ENCODE measurements at places on chromosomes 12 and 14. TPM values are rescaled to one million over a fixed set of nuclear protein-coding genes. Genes with fewer than 3 reads are reported as not detected.

DNA sequence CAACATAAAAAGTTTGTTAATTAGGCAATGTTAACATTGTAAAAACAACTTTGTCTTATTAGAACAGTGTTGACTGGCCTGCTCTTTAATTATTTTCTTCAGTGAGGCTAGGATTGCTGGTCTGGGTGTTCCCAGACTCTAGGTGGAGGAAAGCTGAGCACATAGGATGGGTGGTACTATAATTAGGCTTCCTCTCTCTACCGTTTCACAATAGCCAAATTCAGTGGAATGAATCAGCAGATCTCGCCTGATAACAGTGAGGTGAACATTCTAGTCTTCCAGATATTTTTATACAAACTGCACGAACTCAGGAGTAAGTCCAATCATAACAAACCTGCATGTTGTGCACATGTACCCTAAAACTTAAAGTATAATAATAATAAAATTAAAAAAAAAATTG, 11.9 kb downstream of the PTGDR start:
- no peak for DNase-seq

DNA sequence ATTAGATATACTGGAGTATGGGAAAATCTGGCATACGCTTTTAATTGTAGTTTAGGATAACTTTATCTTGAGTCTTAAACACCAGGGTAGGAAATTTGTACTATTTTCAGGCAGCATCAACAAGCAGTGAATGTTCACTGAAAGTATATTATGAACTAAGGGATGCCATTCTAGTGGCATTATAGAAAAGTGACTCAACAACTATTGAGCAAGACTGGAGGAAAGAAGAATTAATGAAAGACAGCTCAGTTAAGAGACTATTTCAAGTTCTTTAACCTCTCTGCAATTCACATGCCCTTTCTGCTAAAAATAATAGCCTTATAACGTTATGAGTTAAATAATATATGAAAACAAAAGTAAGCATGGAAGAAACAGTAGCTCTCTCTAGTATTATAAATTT, 343.1 kb downstream of the FSCB start:
- DNase-seq, result no peak

- peak; percentile 88 for DNase-seq
Measured at GRCh38 chr14:75522224-75522982, at the start of gene BATF. BATF (plus strand) TSS chr14:75522469; CDS start chr14:75522683, 214 bp downstream.

- no peak for DNase-seq
Measured at GRCh38 chr14:55814064-55814463, 234.1 kb downstream of the KTN1 start.

GRCh38 chr12:114998750-114999128, 314.8 kb upstream of the TBX3 start:
- no peak for DNase-seq

DNA sequence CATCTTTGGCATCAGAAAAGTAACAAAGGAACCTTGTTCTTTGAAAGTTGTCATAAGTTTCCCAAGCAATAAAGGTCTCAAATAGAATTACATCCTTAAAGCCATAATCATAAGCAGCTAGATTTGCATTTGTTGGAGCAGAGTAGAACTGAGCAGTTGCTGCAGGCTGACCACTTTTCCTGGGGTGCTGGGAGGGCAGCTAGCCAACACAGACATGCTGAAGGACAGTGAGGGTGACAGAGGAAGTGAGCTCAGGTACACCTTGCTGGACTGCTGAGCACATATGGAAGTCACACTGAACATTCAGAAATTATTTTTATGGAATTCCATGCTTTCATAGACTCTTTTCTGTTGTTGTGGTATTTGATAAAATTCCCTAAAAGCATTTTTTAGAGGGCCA, 66.2 kb downstream of the MARK3 start:
- DNase-seq, result no peak

GRCh38 chr14:69358233-69358963, 39.7 kb downstream of the ERH start:
- DNase-seq, result no peak

- DNase-seq, result no peak
Measured at GRCh38 chr12:5715021-5715420, 230.0 kb downstream of the ANO2 start.

- no peak for DNase-seq
Measured at GRCh38 chr12:28708918-28709371, 440.1 kb upstream of the FAR2 start.

DNA sequence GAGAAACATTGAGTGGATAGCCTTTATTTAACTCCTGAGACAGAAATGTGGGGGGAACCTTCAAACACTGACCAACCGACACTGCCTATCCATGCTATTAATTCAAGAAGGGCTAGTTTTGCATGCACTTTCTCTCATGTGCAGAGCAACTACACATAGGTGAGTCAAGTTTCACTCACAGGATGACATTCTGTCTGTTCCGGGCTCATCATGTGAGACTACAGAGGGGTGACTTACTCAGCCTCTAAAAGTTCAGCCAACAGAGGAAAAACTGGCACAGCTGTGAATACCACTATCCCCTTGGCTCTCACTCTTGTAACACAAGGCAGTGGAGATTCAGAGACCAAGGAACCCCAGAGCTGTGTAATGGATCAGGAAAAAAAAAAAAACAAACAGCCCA, 13.3 kb downstream of the BEST3 start:
- no peak for DNase-seq

- DNase-seq, result no peak
Measured at GRCh38 chr14:61140872-61141271, 140.3 kb downstream of the TMEM30B start.

- no peak for DNase-seq
Measured at GRCh38 chr12:46435625-46436024, 63.1 kb upstream of the SLC38A2 start.

GRCh38 chr14:53865711-53866110, 90.9 kb downstream of the BMP4 start:
- DNase-seq, result no peak

- DNase-seq, result peak; percentile 79
Measured at GRCh38 chr12:96194971-96195844, 1.0 kb downstream of the ELK3 start.

DNA sequence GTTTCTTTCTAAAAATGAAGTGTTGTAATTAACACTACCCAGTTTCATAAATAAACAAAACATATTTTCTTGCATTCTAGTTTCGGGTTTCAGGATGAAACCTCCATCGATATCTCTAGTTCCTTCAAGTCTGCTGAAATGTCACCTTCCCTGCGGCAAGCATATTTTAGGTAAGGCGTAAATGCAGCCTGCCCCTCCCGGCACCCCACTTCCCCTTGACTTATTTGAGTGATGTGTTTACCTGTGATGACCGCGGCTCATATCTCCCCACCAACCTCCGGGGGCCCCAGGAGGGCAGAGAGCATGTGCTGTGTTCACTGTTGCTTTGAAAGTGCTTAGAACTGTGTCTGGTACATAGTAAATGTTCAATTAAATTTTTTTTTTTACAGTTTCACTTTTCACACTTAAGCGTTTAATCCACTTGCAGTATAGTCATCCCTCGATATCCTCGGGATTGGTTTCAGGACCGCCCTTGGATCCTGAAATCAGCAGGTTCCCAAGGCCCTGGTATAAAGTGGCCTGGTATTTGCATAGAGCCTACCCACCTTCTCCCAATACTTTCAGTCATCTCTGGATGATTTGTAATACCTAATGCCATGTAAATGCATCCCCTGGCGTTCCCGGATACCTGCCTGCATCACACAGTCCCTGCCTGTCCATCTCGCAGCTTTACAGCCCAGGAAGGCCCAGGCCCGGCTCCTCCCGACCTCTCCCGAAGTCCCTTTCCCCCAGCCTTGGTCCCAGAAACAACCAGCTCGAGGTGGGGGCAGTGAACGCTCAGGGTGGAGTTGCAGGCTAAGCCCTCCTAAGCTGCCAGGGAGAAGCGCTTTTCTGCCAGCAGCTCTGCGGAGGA, 40.2 kb upstream of the FBRSL1 start:
- DNase-seq, result no peak

DNA sequence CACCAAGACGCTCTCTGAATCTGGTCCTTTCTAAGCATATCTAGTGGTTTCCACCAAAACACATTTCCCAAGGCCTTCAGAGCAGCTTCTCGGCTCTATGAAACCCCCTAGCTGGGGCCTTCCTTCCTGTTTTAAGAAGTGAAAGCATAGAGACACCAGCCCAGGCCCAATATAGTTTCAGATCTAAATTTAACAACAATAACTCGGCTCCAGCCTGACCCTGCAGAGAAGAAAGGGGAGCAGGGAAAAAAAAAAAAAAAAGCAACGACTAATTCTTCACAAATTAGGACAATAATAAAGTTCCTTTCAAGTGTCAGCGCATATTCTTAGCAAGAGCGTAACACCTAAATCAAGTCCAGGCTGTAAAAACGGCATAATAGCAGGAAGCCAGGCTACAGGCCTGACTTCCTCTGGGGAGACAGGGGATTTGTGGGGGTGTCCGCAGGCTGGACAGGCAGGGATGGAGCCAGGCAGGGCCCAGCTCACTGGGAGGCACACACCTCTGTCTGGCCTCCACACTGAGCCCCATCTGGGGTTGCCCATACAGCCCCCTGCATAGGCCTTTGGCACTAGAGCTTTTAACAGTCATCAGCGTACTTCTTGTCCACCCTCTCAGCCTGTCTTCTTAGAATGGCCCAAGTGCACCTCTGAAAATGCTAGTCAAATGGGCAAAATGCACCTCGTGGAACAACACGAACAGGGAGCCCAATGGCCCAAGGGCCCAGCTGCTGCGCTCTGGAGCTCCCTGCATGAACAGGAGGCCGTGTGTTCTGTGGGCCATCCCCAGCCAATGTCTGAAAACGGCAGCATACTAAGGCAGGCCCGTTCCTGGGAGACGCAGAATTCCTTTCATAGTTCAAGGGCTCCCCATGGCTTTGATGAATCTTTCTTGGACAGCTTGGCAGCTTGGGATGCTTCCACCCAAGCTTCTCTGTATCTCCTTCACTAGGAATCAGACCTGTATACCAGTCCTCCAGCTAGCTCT, 772.9 kb downstream of the MED13L start:
- no peak for DNase-seq

DNA sequence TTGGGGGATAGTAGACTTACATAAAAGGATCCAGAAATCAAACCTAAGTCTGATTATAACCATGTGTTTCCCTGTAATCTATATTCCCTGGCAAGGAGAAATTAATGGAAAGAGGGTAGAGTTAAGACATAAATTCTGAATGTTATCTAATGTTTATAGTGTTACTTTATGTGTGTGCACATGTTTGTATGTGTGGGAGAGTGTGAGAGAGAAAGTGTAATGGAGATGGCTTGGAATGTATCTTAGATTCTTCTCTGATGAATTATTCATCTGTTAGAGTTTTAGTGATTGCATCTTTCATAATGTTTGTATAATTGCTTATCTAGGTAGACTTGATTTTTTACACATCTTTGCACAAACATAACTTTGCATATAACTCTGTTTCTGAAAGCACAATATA, 490.9 kb downstream of the FLRT2 start:
- no peak for DNase-seq

- no peak for DNase-seq
Measured at GRCh38 chr14:53273671-53274072, 120.5 kb upstream of the DDHD1 start.

- DNase-seq, result no peak
Measured at GRCh38 chr14:51002406-51002999, 58.2 kb upstream of the PYGL start.

- DNase-seq, result no peak
Measured at GRCh38 chr12:122899887-122900286, 4.0 kb upstream of the VPS37B start.

DNA sequence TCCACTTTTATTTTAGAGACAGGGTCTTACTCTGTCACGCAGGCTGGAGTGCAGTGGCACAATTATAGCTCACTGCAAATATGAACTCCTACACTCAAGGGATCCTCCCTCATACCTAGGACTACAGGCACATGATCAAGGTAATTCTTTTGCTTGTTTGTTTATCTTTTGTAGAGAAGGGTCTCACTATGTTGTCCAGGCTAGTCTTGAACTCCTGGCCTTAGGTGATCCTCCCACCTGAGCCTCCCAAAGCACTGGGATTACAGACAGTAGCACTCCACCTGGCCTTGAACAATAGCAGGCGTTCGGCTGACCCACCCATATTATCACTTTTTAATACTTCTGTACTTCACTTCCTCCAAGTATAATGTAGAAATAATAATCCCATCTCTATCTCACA, 1.4 kb upstream of the RACGAP1 start:
- DNase-seq, result no peak

DNA sequence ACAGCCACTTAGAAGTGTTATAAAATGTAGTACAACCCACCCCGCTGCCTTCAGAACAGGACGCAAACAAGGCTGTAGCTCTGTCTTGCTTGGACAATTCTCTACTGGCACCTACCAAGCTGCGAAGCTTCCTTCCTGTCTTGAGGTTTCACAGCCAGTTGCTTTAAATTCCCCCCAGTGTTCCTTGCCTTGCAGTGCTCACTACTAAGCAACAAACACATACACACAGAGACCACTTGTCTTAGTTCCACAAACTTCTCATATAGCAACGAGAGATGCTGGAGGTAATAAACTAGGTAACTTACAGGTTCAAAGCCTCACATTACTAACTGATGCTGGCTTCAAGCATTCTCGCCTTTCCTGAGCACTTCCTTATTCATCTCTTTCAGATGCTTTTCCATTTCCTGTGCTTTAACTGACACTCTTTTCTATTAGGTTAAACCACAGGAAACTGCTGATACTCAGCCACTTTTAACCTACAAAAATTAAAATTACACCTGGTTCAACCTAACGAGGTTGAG, 91.5 kb upstream of the PTGDR start:
- peak; percentile 33 for DNase-seq

GRCh38 chr12:15733136-15733535, 56.1 kb downstream of the EPS8 start:
- no peak for DNase-seq

- no peak for DNase-seq
Measured at GRCh38 chr14:24100197-24100981, 6.3 kb downstream of the PCK2 start.

GRCh38 chr14:105332350-105332874, 17.9 kb downstream of the PACS2 start:
- DNase-seq, result no peak

DNA sequence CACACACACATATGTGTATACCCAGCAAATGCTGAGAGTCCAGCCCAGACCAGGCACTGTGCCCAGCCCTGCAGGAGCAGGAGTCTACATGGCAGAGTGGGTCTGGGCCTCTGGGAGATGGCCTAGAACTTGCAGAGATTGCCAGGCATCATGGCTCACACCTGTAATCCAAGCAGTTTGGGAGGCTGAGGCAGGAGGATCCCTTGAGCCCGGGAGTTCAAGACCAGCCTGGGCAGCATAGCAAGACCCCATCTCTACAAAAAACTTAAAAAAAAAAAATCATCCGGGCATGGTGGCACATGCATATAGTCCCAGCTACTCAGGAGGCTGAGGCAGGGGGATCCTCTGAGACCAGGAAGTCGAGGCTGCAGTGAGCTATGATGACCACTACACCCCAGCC, 20.8 kb upstream of the MLXIP start:
- no peak for DNase-seq

Gene L2HGDH
- 12.8 TPM for total RNA-seq

Gene LDHB
- 819 TPM for total RNA-seq

Gene FAM181A
- not detected for total RNA-seq

Gene TAS2R7
- total RNA-seq, result not detected

Gene MYBPC1
- total RNA-seq, result not detected

Gene GZMH
- total RNA-seq, result 2.8 TPM

Gene NRIP2
- total RNA-seq, result not detected

Gene CMA1
- not detected for total RNA-seq

Gene MMP14
- total RNA-seq, result 1.8 TPM

Gene OR8S1
- total RNA-seq, result not detected

Gene ASCL1
- not detected for total RNA-seq

Gene ANKRD33
- not detected for total RNA-seq

Gene TMCC3
- total RNA-seq, result 0.17 TPM

Gene MUCL1
- not detected for total RNA-seq

Measured in activated CD4-positive, alpha-beta T cell treated with anti-CD3 and anti-CD28 coated beads, Interleukin-2, amount 10 ng/mL, durations not matched to agents 7 days and 5 days (primary cell).